OCI-M1 (cell line): ENCODE measurements at places on chromosomes 5 and 9.

DNA sequence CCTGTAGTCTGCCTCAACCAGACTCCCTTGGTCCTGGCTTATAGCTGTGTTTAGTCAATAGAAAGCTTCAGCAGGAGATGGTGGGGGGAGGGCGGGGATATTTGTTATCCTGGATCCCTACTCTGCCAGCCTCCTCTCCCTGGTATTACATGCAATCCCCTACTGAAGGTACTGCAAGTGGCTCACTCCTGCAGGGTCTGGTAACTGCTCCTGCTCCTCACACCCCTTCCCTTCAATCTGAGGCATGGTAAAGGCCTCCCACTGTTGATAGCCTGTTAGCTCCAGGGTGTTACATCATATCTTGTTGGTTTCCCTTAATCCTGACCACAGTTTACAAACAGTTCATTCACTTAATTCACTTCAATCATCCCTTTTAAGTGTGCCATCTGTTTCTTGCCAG lies 137.5 kb downstream of the AP3B1 start:
- DNase-seq = peak; percentile 14

GRCh38 chr9:35510754-35511428 lies 21.0 kb downstream of the RUSC2 start:
- DNase-seq = no peak

DNA sequence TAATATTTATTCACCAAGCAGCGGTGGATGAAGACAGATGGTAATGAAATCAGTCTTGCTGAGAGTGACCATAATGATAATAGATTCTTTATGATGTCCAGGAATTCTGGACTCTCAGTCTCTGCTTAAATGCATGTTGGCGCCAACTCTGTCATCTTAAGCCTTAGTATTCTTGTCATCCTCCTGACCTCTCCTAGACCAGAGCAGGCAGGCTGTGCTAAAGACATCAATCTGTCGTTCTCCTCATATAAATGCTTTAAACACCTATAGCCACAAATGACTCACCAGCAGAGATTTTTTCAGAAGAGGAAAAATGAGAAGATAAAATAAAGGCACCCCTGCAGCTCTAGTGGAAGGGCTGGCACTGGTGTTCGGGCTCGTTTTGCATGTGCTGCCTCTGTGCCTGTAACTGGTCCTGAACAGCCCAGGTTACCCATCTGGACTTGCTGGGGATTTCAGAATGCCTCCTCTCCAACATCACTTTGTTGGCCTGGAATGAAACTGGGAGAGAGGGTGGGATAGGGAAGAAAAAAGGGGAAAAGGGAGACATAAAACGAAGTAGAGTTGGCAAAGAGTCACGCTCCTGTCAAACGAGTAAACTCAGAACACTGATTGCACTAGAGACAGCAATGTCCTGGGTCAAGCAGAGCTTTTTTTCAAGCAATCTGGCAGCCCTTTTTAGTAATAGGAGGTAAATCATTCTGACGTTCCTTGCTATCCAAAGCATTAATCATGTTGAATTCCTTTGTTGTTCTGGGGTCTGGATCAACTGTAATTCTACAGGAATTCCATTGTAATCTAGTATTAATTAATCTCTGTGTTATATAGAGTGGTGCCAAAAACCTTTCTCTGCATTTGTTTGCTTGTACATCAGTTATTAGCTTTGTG lies 195.5 kb upstream of the CLINT1 start:
- DNase-seq = no peak

DNA sequence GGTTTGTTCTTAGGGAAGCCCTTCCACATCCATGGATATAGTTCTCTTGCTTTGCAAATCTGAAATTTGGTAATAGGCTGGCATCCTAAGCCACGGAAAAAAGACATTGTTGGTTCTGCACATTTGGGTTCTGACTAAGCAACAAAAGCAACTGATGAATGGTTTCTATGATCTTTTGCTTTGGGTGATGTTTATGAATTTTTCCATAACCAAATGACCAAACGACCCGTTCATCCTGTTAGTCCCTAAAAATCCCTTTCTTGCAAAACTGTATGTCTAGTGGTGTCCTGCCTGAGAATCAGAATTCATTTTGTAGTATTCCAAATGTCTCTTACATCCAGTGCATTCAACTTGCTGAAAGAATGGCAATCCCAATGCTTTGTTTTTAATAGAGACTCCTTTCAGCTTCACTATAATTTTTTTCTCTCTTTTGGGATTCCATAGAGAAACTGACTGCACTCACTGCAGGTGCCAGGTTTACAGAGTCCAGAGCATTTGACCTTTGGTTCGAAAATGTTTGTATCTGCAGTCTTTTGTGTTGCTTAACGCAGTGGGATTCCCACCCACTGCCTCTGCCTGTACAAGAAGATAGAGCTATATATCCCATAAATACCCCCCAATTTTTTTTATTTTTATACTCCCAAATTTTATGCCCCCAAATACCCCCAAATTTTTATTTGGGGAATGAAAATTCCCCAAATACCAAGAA lies 4.7 kb downstream of the SPTAN1 start:
- DNase-seq = no peak

DNA sequence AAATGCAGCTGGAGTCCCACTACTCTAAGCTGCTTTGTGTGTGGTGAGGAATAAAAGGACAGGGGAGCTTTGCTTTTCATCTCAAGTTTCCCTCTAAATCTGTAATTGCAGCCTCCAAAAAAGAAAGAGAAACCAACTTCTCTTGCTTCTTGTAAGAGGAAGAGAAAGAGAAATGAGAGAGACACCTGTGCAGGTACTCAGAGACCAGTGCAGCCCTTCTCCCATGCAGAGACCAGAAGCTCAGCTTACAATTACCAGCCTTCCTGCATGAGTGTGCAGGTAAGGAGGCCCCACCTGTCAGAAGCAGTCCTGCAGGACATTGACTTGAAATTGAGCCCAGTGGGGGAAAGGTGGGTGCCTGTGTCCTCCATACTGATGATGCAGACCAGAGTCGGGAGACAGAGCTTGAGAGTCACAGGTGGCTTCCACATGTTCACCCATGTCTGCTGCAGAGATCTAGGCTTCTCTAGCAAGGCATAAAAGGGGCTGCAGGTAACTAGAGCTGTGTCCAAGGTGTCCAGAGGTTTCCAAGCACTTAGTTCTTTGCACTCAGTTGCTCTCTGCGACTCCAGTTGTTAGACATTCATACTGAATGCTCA lies 15.3 kb upstream of the MED10 start:
- DNase-seq = peak; percentile 2

DNA sequence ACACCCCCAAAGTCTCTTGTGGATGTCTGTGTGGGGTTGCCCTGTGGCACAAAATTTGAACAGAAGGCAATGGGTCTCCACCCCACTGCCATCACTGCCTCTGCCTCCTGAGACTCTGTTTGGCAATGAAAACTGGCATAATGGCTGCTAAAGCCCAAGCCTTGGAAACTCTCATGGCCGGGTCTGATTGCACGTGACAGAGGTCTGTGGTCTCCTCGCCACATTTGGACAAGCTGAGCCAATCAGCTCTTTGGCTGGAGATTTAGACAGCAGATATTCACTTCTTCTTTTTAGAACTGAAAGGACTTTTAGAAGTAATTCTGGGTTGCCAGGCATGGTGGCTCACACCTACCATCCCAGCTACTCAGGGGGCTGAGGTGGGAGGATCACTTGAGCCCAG lies 5.5 kb downstream of the GGTA1 start:
- peak; percentile 87 for DNase-seq

- no peak for DNase-seq
Observed at GRCh38 chr9:5479994-5480694, 29.8 kb downstream of the CD274 start.

GRCh38 chr5:156556666-156557406 lies 229.9 kb downstream of the SGCD start:
- DNase-seq = no peak

DNA sequence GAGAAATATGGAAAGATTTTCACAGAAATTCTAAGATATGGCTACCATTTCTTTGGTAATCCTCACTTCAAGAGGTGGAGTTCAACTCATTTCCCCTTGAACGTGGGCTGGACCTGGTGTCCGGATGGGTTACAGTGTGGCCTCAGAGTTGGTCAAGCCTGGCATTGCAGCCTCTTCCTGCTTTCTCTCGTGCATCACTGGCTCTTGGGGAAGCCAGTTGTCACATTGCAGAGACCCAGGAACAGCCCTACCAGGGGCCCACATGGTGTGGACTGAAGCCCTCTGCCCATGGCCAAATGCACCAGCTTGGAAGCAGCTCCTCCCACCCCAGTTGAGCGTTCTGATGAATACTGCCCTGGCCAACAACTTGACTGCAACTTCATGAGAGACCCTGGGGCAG lies 47.7 kb upstream of the FCN1 start:
- DNase-seq = no peak

DNA sequence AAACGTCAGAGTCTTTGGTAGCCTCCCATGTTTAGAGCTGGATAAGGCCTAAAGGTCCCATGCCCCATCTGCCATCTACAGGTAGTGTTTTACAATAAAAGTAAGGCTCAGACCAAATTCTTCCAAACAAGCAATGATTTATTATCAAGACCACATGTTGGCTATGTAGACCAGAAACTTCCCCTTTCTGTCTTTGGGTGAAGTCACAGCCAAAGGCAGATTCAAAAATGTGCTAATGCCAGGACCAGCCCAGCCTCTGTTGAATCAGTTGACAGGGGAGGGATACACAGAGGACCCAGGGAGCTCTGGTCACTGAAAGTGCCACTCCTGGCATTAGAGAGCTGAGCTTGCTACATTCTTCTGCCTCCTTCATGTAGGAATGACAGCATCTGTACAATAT lies 360.8 kb downstream of the NTRK2 start:
- peak; percentile 7 for DNase-seq

DNA sequence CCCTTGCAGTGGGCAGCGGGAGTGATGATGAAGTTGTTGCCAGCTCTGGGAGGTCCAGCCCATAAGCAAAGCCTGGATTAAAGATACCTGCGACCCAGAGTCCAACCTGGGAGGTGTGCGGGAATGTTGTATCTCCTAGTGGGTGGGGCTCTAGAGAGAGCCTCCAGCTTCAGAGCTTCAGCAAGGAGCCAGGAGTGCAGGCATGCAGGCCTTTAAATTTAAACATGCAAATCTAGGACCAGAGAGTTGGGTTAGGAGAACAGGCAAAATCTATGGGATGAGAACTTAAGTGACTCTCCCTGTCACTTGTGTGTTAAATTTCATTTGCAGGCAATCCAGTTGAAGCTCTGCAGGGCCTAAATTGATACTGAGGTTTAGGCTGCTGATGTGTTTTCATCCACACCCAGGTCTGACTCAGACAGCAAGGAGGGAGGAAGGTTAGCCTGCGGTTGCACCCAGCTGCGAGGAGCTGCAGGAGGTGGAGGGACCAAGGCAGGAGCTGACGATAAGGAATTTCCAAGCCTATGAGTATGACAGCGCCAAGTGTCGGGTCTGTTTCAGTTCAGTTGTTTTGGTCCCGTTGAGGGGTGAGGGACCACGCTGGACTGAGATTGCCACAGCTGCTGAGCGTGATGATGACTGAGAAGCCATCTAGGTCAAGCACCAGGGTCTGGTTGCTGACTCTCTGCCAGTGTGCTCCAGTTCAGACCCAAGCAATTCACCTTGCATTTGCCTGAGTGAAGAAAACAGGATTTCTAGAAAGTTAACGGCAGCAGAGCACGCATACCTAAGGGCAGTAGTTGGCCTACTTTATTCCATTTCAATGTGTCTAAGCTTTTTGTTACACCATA lies 243.0 kb downstream of the ICE1 start:
- DNase-seq = no peak

- no peak for DNase-seq
Observed at GRCh38 chr5:9784231-9784630, 154.1 kb upstream of the TAS2R1 start.

- DNase-seq = peak; percentile 28
Observed at GRCh38 chr5:172973931-172974330, 9.6 kb upstream of the ATP6V0E1 start.

- no peak for DNase-seq
Observed at GRCh38 chr5:37905230-37905629, 65.4 kb upstream of the GDNF start.

DNA sequence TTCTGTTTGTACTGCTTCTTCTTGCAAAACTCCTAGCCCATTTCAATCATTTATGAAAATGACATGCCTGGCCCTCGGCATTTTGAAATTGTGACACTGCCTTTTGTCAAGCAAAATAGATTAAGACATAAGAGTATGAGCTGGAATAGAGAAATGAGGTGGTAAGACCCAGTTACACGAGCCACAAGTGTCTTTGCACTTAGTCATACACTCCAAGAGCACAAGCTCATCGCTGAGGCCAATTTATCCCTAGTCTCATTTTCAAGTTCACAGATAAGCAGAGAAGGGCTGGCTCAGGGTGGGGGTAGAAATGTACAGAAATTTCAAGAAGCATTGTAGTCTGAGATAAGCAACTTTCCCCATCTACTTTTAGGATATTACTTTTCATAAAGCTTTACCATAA lies 40.6 kb upstream of the MAP1B start:
- peak; percentile 62 for DNase-seq

DNA sequence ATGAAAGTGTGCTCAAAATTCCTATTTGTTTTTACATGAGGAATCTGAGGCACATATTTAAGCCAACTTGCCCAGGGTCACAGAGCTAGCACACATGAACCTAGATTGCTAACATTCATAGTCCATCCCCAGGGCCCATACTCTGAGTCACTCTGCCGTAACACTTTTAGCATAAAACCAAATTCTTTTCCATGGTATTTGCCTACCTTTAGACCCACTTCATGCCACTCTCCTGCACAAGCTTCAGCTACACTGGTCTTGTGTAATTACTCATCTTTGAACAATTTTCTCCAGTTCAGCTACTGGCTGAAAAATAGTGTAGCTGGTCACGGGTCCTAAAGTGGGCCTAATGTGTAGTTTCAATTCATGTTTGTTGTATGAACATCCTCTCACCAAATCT lies 200.7 kb downstream of the SLC12A2 start:
- DNase-seq = no peak

- DNase-seq = no peak
Observed at GRCh38 chr9:30713243-30713642, 1671.2 kb upstream of the ACO1 start.

DNA sequence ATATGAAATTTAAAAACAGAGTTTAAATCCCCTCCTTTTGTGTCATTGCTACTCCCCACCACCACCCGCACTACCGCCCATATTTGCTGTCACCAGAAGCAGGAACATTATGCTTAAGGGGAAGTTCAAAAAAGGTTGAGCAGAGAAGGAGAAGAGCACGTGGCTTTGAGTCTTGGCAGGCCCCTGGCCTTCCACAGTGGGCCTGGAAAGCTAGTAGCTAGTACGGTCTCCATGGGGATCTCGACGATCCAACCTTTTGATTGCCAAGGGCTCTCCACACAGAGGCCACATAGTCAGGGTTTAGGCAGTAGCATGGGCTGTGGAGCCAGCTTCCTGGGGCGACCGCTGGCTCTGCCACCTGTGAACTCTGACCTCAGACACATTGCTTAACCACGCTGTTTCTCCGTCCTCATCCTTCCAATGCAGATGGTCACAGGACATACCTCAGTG lies 90.1 kb downstream of the GOLPH3 start:
- no peak for DNase-seq

GRCh38 chr5:5432020-5432707 lies 9.7 kb downstream of the ICE1 start:
- no peak for DNase-seq

DNA sequence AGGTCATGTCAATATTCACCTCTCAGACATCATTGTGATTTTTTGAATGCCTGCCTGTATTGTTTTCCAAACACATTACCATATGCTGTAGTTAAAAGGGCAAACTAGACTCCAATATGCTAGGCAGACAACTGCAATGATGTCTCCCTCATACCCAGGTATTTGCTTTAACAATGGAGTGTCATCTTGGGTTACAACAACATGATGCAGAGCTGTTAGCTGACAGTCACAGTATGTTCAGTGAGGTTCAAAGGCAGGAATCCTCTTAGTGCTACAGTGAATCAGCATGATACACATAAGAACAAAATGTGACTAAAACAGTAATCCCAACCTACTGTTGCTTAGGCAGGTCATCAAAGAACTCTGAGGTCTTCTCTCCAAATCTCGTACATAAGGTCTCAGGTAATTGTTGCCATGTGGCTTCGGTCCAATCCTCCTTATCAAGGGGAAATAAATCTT lies 24.0 kb downstream of the OR1J1 start:
- DNase-seq = no peak
